ENCODE measurements at places on chromosomes 12 and 14.

DNA sequence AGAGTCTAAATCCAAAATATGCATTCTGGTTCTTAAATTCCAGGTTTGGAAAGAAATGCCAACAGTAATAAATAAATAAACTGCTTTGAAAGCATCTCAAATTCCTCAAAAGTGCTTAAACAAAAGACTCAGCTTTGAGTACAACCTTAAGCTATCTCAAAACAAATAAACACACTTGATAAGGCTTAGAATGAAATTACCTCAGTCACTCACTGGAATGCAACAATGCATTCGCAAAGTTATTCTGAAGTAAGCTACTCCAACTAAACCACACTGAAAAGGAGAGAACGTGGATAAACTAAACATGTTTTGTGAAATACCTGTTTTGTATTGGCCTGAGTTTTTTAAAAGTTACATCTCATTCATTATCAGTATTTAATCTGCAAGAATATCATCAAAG lies 1.2 kb downstream of the SPTSSA start:
- peak; percentile 64 for DNase-seq

DNA sequence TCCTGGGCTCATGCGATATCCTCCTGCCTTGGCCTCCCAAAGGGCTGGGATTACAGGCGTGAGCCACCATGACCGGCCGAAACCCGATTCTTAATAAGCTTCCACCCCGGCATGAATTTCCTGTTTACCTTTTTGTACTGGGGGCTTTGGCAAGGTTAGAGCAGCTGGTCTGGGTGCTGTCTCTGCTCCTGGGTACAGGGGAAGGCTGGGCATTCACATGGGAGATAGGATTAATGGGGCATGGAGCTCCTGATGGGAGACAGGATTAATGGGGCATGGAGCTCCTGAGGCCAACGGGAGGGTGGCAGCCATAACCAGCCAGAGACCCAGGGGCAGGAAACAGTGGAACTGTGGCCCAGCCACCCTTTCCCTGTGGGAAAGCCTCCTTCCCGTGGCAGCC lies 69.5 kb upstream of the DICER1 start:
- no peak for DNase-seq

GRCh38 chr14:56310643-56311042 lies 192.4 kb downstream of the PELI2 start:
- DNase-seq: peak; percentile 51

- no peak for DNase-seq
These were observed 157.7 kb upstream of the SFSWAP start for GRCh38 chr12:131553096-131553777.

- DNase-seq: no peak
These were observed 270.3 kb upstream of the AMIGO2 start for GRCh38 chr12:47350062-47350408.

Measured in astrocyte of the spinal cord (primary cell).